ENCODE measurements at places on chromosomes 2 and 18. TPM values are rescaled to one million over a fixed set of nuclear protein-coding genes. Genes with fewer than 3 reads are reported as not detected.
A peak's percentile ranks its signal among the peaks of the same experiment; 100 is the strongest.

MOGAT1 gene
- total RNA-seq, result not detected

GRCh38 chr2:158049129-158049855 is 52.4 kb upstream of the UPP2 start:
- no peak for DNase-seq
- no peak overlapping the region for H3K4me3 ChIP-seq
- H3K27me3 ChIP-seq, result no peaks in the 10 kb centered on the region
- H3K4me1 ChIP-seq, result no peaks in the 10 kb centered on the region
- H3K27ac ChIP-seq, result no peak overlapping the region

- H3K4me3 ChIP-seq, result no peak overlapping the region
- H3K4me1 ChIP-seq, result no peaks in the 10 kb centered on the region
- H3K36me3 ChIP-seq, result no peaks in the 10 kb centered on the region
- no peak for DNase-seq
- H3K27ac ChIP-seq, result no peak overlapping the region
- no peaks in the 10 kb centered on the region for H3K27me3 ChIP-seq
Observed at GRCh38 chr2:21676676-21677075, 552.9 kb downstream of the TDRD15 start.

DNA sequence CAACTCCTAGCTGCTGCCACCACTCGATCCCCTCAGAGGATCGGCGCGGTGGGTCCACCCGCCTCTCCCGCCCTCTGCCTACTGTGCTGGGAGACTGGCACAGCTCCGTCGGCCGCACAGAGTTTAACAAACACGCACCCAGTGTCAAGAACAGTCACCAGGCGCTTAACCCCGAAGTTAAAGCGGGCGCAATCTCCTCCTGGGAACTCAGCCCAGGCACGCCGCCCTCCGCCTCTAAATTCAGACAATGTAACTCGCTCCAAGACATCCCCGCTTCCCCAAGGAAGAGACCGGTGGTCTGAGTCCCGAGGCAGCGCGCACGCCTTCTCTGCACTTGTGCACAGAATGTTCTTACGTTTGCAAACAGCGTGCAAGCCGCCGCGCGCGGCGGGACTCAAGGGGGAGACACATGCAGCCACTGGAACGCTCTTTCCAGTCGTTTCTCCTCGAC is 533 bp downstream of the CXCR4 start:
- H3K27me3 ChIP-seq, result peaks cover 12% of the 10 kb centered on the region
- peak overlapping the region; percentile 40 for H3K27ac ChIP-seq
- peak overlapping the region; percentile 85 for H3K4me3 ChIP-seq
- no peaks in the 10 kb centered on the region for H3K36me3 ChIP-seq
- no peak for DNase-seq

- DNase-seq, result no peak
- H3K36me3 ChIP-seq, result 0 out of 2 replicates have a peak, but pooled peaks cover 3% of the 10 kb centered on the region
- H3K4me1 ChIP-seq, result no peaks in the 10 kb centered on the region
- no peak overlapping the region for H3K27ac ChIP-seq
- H3K4me3 ChIP-seq, result no peak overlapping the region
Observed at GRCh38 chr2:27988718-27989117, 98.2 kb downstream of the BABAM2 start.

DNA sequence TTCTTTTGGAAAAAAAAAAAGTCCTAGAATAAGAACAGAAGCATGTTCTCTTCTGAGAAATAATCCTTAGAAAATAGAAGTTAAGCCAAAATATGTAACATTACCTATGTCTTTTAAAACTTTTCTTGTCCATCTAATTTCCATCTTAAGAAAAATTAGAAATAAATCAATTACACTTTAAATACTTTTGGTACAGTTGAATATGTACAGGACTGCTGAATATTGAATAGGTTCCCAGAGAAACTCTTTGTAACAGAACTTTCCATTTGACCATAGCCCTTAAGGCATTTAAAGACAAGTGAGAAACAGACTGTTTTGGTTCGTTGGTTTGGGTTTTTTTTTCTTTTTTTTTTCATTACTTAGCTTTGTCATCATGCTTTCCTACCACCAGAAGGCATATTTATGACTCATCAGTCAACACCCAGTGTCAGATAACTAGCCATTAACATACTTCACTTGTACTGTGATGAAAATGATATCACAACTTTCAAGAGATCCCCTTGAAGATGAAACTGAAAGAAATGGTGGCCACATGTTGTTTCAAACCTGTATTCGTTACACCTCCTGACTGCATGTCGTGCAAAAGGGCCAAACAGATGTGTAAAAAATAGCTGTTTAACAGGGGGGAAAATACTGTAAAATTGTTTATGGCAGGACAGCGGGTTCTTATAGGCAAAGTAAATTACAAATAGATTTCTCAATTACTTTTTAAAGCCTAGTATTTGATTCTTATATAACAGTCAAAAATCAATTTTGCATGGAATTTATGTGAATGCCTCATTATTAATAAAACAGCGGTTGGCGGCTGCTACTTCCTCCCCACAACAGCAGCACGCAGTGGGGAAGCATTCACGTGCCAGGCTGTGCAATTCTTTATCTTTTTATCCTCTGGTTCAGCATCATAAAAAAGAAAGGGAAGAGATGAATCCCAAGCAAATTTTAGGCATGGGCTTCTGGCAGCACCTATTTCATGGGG is 280.7 kb upstream of the HNRNPA3 start:
- peaks cover 38% of the 10 kb centered on the region for H3K4me1 ChIP-seq
- H3K27ac ChIP-seq, result peak overlapping the region; percentile 72
- H3K4me3 ChIP-seq, result no peak overlapping the region
- H3K27me3 ChIP-seq, result no peaks in the 10 kb centered on the region
- H3K36me3 ChIP-seq, result no peaks in the 10 kb centered on the region
- peak; percentile 97 for DNase-seq

GRCh38 chr2:241223211-241224017 is 34.9 kb downstream of the ANO7 start:
- no peak overlapping the region for H3K4me3 ChIP-seq
- H3K27ac ChIP-seq, result no peak overlapping the region
- H3K27me3 ChIP-seq, result no peaks in the 10 kb centered on the region
- H3K4me1 ChIP-seq, result no peaks in the 10 kb centered on the region

GRCh38 chr2:205800773-205801172 is 118.5 kb downstream of the NRP2 start:
- no peak for DNase-seq
- no peaks in the 10 kb centered on the region for H3K36me3 ChIP-seq
- no peak overlapping the region for H3K27ac ChIP-seq
- no peaks in the 10 kb centered on the region for H3K27me3 ChIP-seq
- no peaks in the 10 kb centered on the region for H3K4me1 ChIP-seq
- no peak overlapping the region for H3K4me3 ChIP-seq

DNA sequence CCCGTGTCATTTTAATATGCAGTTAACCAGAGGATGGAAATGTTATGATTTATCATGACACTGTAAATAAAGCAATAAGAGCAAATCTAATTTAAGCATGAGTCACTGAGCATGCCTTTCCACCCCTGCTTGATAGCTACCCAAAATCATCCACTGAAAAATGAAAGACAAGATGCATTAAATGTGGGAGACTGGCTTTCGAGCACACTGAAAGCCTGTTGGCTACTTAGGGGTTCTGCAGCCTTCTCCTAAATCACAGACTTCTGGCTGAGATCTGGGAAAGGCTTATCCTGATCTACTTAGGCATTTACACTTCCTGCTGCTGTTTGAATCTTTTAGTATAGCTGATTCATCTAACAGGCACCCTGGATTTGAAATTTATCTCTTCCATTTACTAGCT is 778.3 kb upstream of the CDH7 start:
- no peaks in the 10 kb centered on the region for H3K36me3 ChIP-seq
- no peaks in the 10 kb centered on the region for H3K4me1 ChIP-seq
- no peak overlapping the region for H3K27ac ChIP-seq
- no peak overlapping the region for H3K4me3 ChIP-seq
- no peak for DNase-seq

- no peaks in the 10 kb centered on the region for H3K36me3 ChIP-seq
- 0 out of 2 replicates have a peak overlapping the region, but pooled peaks have one; percentile 13 for H3K27ac ChIP-seq
- no peaks in the 10 kb centered on the region for H3K27me3 ChIP-seq
- DNase-seq, result peak; percentile 45
Observed at GRCh38 chr2:61978522-61978921, 73.0 kb downstream of the COMMD1 start.

GRCh38 chr18:75142677-75143076 is 66.3 kb downstream of the PTGR3 start:
- DNase-seq, result no peak
- H3K27me3 ChIP-seq, result no peaks in the 10 kb centered on the region
- H3K27ac ChIP-seq, result no peak overlapping the region
- no peaks in the 10 kb centered on the region for H3K4me1 ChIP-seq
- H3K4me3 ChIP-seq, result no peak overlapping the region
- no peaks in the 10 kb centered on the region for H3K36me3 ChIP-seq

GRCh38 chr2:191740016-191740419 is 62.1 kb downstream of the NABP1 start:
- no peak overlapping the region for H3K27ac ChIP-seq
- DNase-seq, result peak; percentile 20
- peaks cover 4% of the 10 kb centered on the region for H3K4me1 ChIP-seq
- H3K36me3 ChIP-seq, result no peaks in the 10 kb centered on the region

DNA sequence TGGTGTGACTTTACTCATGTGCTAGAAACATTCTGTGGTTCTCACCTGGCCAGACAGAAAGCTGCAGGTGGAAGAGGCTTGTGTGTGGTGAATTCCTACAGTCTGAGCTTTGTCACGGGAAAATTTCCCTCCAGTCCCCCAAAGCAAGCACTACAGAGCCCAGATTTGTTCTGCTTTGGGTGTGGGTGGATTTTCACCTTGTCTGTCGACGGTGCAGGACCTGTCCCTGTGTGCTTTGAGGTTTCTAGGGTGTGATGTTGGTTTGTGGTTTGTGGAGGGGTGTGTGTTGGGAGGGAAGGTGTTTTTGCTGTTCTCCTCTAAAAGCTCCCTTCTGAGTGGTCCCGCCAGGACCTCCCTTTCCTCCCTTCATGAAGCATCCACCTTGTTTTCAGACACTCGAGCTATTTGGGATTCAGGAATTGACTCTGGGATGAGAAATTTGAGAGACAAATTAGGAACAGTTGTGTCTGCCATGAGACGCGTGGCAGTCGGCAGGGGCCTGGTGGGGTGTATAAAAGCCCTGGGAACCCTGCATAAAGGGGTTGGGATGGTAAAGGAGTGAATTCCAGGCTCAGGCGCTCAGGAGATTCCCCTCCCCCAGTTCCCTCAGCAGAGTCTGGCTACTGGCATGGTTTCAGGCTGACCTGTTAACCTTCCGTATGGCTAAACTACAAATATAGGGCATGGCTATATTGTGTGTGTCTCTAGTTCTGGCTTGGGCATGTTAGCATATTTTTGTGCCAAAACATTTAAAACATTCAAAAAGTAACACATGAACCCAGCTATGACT is 65.5 kb downstream of the DGKD start:
- DNase-seq, result peak; percentile 52
- H3K4me1 ChIP-seq, result peaks cover 68% of the 10 kb centered on the region
- H3K27me3 ChIP-seq, result no peaks in the 10 kb centered on the region
- H3K4me3 ChIP-seq, result peak overlapping the region; percentile 74

GRCh38 chr18:73787316-73787715 is 360.3 kb downstream of the FBXO15 start:
- DNase-seq, result no peak
- H3K4me1 ChIP-seq, result no peaks in the 10 kb centered on the region
- H3K4me3 ChIP-seq, result no peak overlapping the region
- no peaks in the 10 kb centered on the region for H3K36me3 ChIP-seq
- no peak overlapping the region for H3K27ac ChIP-seq

DNA sequence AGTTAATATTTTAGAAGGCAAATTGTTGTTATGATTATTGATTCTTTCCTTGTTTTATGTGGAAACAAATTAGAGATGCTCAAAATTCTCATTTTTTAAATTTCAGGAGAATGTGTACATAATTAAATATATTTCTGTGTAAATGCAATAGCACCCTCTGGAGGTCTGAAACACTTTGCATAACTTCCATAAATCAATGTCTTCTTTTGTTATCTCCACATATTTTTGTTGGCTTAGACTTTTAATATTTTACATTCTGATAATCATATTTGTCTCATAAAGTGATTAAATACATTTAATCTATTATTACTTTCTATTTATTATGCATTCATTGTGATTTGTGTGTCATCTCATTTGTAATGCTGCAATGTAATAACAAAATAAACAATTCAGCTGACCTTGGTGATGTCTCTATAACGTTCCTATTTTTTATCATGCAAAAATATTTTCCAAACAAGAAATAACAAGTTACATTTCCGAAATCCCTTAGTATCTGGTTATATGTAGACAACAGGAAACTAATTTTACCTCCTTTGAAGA is 201.8 kb upstream of the GALNT5 start:
- H3K36me3 ChIP-seq, result no peaks in the 10 kb centered on the region
- no peaks in the 10 kb centered on the region for H3K4me1 ChIP-seq
- DNase-seq, result no peak
- no peak overlapping the region for H3K27ac ChIP-seq

SPP2 gene
- total RNA-seq, result 0.37 TPM

- no peaks in the 10 kb centered on the region for H3K4me1 ChIP-seq
- H3K27me3 ChIP-seq, result no peaks in the 10 kb centered on the region
- H3K27ac ChIP-seq, result no peak overlapping the region
- no peaks in the 10 kb centered on the region for H3K36me3 ChIP-seq
- no peak for DNase-seq
- H3K4me3 ChIP-seq, result no peak overlapping the region
Observed at GRCh38 chr2:40287195-40287594, 164.7 kb downstream of the SLC8A1 start.

- H3K4me3 ChIP-seq, result no peak overlapping the region
- H3K27me3 ChIP-seq, result no peaks in the 10 kb centered on the region
- no peak overlapping the region for H3K27ac ChIP-seq
- H3K4me1 ChIP-seq, result no peaks in the 10 kb centered on the region
Observed at GRCh38 chr2:69989441-69990105, 28.1 kb upstream of the ASPRV1 start.

DNA sequence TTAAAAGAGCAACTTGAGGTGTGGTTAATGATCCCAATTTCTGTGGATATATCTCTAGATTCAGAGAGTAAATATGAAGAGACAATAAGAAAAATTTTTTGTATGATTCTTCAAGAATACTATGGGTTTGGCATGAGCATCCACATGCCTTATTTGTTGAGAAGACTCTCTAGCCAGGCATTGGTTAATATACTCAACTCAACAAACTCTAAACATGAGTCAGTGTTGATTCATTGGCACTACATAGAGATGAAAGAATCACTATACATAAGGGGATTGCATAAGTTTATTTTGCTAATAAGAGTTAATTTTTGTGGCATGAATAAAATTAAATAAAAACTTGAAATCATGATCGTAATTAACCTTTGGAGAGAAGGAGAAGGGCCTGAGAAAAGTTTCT is 930.2 kb upstream of the LRRTM1 start:
- no peak for DNase-seq
- H3K27me3 ChIP-seq, result no peaks in the 10 kb centered on the region
- H3K4me1 ChIP-seq, result no peaks in the 10 kb centered on the region
- H3K36me3 ChIP-seq, result no peaks in the 10 kb centered on the region

AMER3 gene
- not detected for total RNA-seq

DNA sequence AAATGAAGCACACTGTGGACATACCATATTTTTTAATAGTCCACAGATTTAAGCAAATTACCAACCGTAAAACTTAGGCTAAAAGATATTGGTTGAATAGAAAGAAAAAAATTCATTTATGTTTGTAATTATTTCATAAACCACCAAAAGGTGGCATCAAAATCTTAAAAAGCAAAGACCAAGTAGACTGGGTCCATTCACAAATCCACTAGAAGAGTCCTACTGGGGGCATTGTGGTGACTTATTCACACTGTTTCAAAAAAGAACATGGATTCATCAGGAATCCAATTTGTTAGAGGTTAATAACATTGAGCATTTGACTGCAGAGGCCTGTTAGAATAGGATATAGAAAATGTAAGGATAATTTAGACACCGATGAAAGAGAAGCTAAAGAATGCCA is 194.9 kb upstream of the KYNU start:
- no peak overlapping the region for H3K27ac ChIP-seq
- DNase-seq, result no peak
- H3K27me3 ChIP-seq, result no peaks in the 10 kb centered on the region
- no peaks in the 10 kb centered on the region for H3K4me1 ChIP-seq
- no peaks in the 10 kb centered on the region for H3K36me3 ChIP-seq
- no peak overlapping the region for H3K4me3 ChIP-seq
